ENCODE measurements at places on chromosomes 3 and 15. TPM values are rescaled to one million over a fixed set of nuclear protein-coding genes. Genes with fewer than 3 reads are reported as not detected.

LOXL1 gene
- total RNA-seq = 224 TPM

PLA2G4E gene
- not detected for total RNA-seq

ADAMTS17 gene
- total RNA-seq = 6.9 TPM

DNASE1L3 gene
- 0.63 TPM for total RNA-seq

RBPMS2 gene
- total RNA-seq = not detected

LTF gene
- not detected for total RNA-seq

DNA sequence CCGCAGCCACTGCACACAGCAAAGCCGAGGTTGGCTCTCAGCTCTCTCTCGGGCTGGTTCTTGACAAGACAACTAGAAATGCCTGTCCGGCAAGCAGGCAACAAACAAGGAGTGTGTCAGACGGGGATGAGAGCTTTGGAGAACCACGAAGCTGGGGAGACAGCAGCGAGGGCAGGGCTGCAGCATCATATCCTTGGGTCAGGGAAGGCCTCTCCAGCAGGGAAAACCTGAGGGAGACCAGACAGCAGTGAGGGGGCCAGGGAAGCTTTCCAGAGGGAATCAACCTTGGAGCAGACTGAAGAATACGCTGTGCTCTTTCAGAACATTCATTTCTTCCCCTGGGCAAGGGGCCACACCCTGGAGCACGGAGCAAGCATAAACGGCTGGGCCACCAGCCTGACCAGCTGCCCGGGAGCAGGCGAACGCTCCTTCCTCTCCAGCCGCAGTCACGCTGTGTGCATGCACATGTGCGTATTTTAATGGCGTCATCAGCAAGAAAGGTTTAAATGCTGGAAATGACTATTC lies 58.7 kb downstream of the CHSY1 start:
- H3K27me3 ChIP-seq = no peaks in the 10 kb centered on the region
- H3K4me3 ChIP-seq = no peak overlapping the region
- DNase-seq = no peak

GRCh38 chr3:45283471-45283870 lies 57.4 kb upstream of the TMEM158 start:
- H3K27ac ChIP-seq = no peak overlapping the region
- H3K4me1 ChIP-seq = no peaks in the 10 kb centered on the region
- DNase-seq = no peak
- peaks cover 9% of the 10 kb centered on the region for H3K27me3 ChIP-seq
- H3K36me3 ChIP-seq = no peaks in the 10 kb centered on the region
- H3K4me3 ChIP-seq = no peak overlapping the region

DNA sequence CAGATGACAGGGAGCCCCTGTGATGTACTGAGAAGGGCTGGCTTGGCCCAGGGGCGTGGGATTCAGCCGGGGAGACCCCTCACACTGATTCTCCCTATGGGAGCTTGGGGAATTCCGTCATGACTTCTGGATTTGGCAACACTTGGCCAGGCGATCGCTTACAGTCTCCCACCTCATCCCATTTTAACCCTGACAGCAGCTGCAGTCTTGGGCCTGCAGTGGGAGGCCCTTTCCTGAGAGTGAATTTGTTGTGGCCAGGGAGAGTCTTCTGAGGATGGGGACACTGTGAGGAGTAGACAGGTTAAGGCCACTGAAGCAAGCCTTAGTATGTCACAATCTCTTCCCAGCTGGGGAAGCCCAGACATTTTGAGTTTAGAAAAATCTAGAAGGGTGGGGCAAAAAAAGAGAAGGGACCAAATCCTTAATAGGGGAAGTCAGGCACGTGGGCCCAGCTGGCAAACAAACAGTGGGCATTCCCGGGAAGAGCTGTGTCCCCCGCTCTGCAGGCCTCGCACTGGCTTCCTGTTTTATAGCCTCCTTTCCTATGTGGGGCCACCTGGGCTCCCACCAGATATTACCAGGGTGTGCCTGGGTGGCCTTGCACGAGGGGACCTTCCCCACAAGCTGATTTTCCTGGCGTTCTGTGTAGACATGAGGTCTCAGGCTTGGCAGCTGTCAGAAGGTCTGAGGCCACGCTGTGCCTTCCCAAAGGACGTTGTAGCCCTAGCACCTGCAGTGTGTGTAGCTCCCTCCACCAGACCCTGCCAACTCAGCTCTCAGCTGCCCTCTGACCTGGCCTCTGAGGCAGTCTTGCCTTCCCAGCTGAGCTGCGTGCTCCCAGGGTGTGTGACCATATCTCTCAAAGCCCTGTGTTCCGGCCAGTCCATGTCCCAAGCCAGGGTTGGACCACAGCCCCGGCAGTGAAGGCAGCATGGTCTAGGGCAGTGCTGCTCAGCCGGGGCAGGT lies 64.5 kb downstream of the FEM1B start:
- no peaks in the 10 kb centered on the region for H3K27me3 ChIP-seq
- no peaks in the 10 kb centered on the region for H3K4me1 ChIP-seq
- H3K36me3 ChIP-seq = no peaks in the 10 kb centered on the region
- DNase-seq = no peak

GRCh38 chr3:193848547-193848946 lies 255.5 kb downstream of the OPA1 start:
- DNase-seq = no peak
- H3K36me3 ChIP-seq = no peaks in the 10 kb centered on the region
- H3K4me3 ChIP-seq = no peak overlapping the region
- H3K27me3 ChIP-seq = no peaks in the 10 kb centered on the region
- H3K27ac ChIP-seq = no peak overlapping the region
- peaks cover 37% of the 10 kb centered on the region for H3K4me1 ChIP-seq

- DNase-seq = no peak
- H3K27me3 ChIP-seq = no peaks in the 10 kb centered on the region
- H3K36me3 ChIP-seq = no peaks in the 10 kb centered on the region
- peak overlapping the region; percentile 98 for H3K27ac ChIP-seq
Observed at GRCh38 chr15:74528876-74529275, 12.1 kb upstream of the ARID3B start.

GRCh38 chr3:186181901-186182300 lies 73.0 kb upstream of the ETV5 start:
- peaks cover 43% of the 10 kb centered on the region for H3K27me3 ChIP-seq
- no peaks in the 10 kb centered on the region for H3K4me1 ChIP-seq
- no peaks in the 10 kb centered on the region for H3K36me3 ChIP-seq
- no peak for DNase-seq
- no peak overlapping the region for H3K27ac ChIP-seq
- no peak overlapping the region for H3K4me3 ChIP-seq

DNA sequence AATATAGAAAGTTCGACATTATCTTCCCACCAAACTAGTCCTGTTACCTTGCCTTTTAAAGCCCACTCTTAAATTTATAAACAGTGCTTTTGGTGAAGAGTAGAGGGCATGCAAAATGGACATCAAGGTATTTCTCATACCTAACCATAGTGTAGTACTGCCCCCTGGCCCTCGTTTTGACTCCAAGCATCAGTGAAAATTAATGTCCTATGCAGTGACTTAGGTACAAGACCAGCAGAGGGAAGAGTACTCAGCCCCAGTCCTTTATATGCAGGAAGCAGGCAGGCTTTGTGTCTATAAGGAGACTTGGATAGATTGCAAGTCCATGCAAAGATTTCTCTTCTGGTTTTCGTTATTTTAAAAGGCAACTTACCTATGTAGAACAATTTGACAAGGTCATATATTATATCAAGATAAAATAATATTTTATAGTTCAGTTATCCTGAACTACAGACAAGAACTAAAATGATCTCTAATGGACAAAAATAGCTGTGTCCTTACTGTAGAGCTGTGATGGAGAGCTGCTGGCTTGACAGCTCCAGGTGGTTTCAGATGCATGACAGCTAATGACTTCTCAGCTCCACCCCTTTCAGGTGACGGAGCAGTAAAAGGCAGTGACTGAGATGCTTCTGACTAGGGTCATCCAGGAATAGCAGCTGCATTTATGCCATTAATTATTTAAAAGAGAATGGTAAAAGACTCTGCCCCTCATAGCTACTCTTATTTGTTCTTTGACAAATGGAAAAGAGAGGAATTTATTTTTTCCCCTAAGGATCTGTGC lies 646.1 kb downstream of the SQOR start:
- H3K27ac ChIP-seq = no peak overlapping the region
- no peak overlapping the region for H3K4me3 ChIP-seq
- H3K36me3 ChIP-seq = no peaks in the 10 kb centered on the region
- no peaks in the 10 kb centered on the region for H3K27me3 ChIP-seq
- peak; percentile 56 for DNase-seq

GRCh38 chr3:118146658-118147375 lies 887.8 kb downstream of the IGSF11 start:
- no peak for DNase-seq
- no peaks in the 10 kb centered on the region for H3K36me3 ChIP-seq
- no peak overlapping the region for H3K4me3 ChIP-seq
- no peaks in the 10 kb centered on the region for H3K27me3 ChIP-seq
- no peak overlapping the region for H3K27ac ChIP-seq

Measured in PC-3 (cell line).